ENCODE measurements at places on chromosomes 11 and 22.

- no peak for DNase-seq
Observed at GRCh38 chr22:46770726-46771125, 8.3 kb downstream of the TBC1D22A start.

DNA sequence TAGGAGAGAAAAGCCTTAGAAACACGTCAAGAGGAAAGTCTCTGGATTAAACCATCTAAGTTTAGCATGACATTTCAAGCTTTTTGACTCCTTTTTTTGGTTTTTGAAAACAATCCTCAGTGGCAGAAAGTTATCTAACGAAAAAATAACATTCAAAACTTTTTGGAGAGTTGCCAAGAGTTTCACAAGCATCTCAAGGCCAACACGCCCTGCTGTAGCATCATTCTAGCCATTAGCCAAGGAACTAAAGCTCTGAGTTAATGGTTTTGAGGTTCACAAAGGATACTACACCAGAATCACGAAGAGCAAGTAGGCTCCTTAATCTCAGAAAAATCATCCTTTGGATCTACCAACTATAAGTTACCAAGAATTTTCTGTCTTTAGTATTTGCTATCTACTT is 94.8 kb downstream of the PICALM start:
- DNase-seq: peak; percentile 53

- DNase-seq: no peak
Observed at GRCh38 chr11:94694309-94695060, 73.7 kb upstream of the AMOTL1 start.

GRCh38 chr11:134407321-134407828 is 4.7 kb downstream of the B3GAT1 start:
- no peak for DNase-seq

GRCh38 chr22:40423310-40423688 is 52.9 kb downstream of the SGSM3 start:
- DNase-seq: no peak

DNA sequence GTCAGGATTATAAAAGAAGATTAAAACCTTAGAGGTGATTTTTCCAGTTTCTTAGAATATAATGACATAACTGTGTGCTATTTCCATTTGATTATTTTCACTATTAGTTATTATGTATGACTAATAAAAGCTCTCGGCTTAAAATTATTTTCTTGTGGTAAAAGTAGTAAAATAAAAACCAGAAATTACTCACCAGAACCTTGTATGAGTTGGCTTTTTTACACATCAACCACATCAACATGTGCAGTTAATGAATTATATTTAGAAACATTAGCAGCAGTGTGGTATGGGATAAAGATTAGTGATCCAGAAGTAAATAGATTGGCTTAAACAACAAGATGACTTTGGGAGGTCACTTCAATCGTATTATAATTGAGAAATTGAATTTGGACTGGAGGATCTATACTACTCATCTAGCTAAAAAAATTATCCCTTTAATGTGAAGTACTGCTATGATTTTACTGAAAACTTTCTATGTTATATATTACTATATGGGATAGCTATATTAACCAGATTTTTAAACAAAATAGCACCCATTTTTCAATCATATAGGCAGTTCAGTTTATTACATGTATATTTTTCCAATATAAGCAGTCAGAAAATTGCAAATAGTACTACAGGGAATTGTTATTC is 2.8 kb upstream of the BCO2 start:
- DNase-seq: no peak

DNA sequence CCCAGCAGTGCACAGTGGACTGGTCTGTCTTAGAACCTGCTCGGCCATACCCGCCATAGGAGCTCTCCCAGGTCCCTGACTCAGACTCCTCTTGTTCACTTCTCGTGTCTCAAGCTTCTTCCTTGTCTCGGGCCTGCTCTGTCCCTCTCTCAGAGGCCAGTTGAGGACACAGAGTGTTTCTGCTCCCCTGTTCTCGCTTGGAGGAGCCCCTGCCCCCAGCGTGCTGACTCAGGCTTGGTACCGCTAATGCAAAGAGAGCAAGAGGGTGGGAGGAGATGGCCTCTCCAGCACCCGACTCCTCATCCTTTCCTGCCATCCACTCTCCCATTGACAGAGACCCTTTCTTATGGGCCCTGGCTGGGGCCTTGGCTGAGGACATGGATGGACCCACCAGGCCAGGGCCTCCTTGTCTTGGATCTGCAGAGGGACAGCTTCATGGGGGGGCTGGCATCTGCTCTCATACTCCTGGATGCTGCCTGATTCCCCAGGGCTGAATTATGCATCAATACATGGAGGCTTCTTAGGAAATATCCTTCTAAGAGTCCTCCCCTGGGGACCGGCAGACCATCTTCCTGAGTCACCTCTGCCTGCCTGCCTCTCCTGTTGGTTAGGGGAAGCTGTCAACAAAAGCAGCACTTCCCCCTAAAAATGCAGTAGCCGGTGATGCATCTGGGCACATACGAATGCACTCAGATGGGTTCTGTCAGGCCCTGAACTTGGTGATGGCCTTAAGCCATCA is 15.9 kb downstream of the TSPAN18 start:
- no peak for DNase-seq

DNA sequence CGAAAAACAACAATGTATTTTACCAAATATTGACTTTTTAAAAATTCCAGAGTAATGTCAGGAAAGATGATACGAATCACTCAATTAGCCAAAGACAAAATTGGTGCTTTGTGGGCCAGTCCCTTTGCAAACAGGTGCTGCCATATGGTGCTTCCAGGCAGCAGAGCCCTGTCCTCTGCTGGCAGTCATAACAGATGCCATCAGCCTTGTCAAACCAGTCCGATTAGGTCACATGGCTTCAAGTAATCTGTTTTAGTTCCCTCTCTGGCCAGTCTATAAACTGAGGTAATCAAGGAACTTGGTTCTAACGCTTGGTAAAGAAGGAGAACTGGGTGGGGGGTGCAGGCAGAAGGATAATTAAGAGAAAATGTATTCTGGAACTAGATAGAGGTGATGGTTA is 49.1 kb upstream of the CAPRIN1 start:
- no peak for DNase-seq

DNA sequence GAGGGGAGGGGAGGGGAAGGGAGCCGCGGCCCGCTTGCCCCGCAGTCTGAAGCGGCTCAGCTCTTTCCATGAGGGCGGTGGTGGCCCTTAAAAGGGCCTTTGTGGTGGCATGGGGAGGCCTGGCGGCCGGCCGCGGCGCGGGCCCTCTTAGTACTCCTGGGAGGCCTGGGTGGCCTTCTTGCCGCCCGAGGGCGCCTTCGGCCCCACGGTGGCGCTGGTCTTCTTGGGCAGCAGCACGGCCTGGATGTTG is 6.9 kb downstream of the DPAGT1 start:
- DNase-seq: peak; percentile 87

- no peak for DNase-seq
Observed at GRCh38 chr11:133661846-133662245, 129.5 kb upstream of the OPCML start.

DNA sequence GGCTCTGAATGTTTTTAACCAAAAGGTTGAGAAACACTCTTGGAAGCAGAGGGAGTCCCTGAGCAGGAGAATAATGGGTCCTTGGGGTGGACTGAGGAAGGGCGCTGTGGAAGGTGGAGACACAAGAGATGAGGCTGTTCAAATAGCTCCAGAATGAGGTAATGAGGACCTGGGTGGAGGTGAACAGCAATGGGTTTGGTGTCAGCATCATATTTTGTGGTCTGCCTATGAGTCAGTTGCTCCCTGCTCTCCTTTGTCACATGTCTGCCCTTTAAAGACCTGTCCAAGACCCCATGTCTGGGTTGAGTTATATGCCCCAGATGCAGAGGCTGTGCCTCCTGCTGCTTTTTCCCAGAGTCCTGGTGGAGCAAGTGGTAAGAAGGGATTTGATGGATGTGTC is 113.6 kb downstream of the BARX2 start:
- DNase-seq: no peak

DNA sequence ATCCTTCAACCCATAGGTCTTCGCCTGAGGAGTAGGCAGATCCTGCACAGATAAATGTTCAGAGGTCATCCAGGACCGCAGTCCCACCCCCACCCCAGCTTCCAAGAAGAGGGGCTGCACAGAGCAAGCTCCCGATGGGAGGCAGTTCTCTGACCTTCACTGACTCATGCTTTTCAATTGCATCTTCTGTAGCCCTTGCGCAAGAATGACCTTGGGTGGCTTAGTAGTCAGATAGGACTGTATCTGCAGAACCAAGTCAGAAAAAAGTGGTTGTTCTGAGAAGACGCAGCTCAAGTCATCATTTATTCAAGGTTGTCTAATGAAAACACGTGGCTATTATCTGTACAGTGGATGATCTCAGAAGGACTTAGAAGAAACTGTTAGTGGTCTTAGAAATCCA is 16.4 kb upstream of the GRAMD1B start:
- DNase-seq: peak; percentile 35

DNA sequence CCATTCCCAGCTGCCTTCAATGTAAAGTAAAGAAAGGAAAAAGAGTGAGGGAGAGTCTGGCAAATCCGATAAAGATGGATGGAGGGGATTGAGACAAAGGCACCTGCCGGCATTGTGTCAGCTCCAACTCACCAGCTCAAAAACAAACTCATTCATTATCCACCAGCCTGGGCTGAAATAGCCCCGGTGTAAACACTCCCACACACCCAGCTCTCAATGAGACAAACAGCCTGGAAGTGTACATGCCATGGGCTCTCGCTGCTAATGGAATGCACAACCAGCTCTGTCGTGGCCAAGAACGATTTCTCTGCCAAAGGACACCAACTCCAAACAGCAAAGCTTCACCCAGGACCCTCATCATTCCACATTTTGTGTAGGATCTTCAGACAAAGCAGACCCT is 89.3 kb upstream of the OPCML start:
- DNase-seq: no peak

DNA sequence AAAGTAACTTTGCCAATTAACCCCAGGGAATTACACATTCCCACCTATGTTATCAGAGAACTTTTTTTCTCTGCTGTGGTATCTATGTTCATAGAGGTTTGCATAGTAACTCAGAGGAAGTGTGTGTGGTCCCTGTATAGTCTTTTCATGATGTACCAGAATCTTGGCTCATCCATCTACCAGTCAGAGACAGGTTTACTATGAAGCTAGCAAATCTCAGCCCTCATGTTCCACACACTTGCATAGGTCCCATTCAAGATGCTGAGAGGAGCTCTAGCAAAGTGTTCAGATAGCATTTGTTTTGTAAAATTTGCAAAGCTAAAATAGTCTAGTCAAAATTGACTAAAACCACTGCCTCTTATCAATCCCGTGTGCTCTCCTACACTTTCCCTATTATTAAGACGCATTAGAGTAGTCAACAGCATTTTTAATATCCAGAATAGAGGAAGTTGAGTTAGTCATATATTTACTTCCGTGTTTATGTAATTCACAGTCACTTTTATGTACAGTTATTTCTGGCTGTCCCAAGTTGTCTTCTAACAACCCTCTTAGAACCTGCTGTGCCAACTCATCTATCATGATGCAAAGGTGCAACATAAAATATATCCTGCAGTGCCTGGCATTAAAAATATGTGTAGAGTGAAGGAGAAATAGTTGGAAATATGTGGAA is 184.2 kb downstream of the FAM76B start:
- peak; percentile 37 for DNase-seq

- DNase-seq: no peak
Observed at GRCh38 chr11:283405-284104, 5.3 kb downstream of the NLRP6 start.

DNA sequence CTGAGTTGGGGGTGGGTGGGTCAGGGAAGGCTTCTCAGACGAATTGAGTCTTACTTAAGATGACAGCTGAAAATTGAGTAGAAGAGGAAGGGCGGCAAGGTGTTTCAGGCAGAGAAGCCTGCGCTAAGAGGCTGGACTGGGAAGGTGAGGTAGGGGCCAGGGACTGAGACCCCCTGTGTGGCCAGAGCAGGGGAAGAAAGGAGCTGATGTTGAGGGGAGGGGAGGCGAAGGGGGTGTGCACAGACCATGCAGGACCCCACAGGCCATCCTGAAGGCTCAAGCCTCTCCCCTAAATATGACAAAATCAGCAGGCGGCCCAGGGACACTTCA is 40.6 kb upstream of the CREB3L1 start:
- no peak for DNase-seq

GRCh38 chr11:123745764-123746451 is 4.4 kb upstream of the ZNF202 start:
- DNase-seq: no peak

- peak; percentile 77 for DNase-seq
Observed at GRCh38 chr11:73288873-73289707, 17.0 kb downstream of the P2RY6 start.

DNA sequence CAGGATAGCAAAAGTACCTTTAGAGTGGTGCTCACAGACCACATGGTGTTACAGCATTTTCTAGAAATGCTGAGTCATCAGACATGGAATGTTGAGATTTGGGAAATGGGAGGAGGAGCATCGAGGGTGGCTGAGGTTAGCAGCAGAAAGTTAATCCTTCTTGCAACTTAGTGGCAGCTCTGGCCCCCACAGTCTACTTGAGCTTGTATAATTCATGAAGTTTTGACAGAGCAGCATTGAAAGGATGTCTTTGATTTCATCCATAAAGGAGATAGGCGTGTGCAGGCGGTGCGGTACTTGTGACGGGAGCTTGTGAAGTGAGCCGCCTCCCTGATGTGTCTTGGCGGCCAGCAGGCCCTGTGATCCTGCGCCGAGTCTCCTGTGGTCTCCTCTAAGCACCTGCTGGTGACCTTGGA is 330.5 kb downstream of the TBC1D22A start:
- DNase-seq: no peak

- DNase-seq: no peak
Observed at GRCh38 chr11:94814272-94814976, 46.3 kb downstream of the AMOTL1 start.

- no peak for DNase-seq
Observed at GRCh38 chr11:82703796-82704195, 29.9 kb downstream of the FAM181B start.

DNA sequence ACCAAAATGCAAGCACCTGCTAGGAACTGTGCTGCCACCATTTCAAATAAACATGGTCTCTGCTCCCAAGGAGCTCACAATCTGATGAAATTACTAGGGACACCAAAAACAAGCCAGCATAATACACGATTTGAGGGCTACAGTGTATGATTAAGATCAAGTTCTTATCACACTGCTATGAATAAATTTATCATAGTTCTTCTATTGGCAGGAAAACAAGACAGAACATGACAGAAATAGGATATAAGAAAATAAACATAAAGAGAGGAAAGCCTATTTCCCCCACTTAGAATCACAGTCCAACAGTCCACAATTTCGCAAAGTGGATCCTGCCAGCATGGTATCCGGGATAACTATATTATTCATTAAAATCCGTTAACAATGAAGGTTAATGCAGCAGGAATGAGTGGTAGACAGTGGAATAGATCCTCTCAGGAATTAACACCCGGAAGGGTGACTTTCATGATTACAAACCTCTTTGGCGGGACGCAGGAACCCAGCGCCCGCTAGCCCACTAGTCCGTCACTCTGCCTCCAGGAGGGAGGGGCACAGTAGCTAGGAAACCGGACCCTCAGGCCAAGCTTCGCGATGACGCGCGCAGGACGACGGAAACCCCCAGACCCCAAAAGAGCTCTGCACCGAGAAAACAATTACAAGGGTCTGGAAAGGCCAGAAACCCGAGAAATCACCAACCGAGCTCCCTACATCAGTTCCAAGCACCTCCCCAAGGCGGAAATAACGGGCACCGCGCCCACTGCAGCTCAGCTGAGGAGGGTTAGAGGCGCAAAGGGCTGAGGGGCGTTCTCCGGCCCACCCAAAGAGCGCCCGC is 607 bp downstream of the CCDC82 start:
- peak; percentile 78 for DNase-seq

Measured in hematopoietic multipotent progenitor cell treated with erythropoietin and hydrocortisone succinate and interleukin-3 and kit ligand, for 4 days (in vitro differentiated cells).